Hepatic stellate cell (primary cell): ENCODE measurements at places on chromosomes 5 and 9.

GRCh38 chr5:120415985-120416384 is 48.1 kb upstream of the PRR16 start:
- DNase-seq = no peak

GRCh38 chr5:175206669-175207068 is 237.3 kb downstream of the DRD1 start:
- no peak for DNase-seq

GRCh38 chr5:135833961-135834638 is 363 bp upstream of the SLC25A48 start:
- DNase-seq = peak; percentile 59

- DNase-seq = no peak
Observed at GRCh38 chr9:105293408-105293807, 49.0 kb downstream of the SLC44A1 start.

GRCh38 chr5:81115261-81115660 is 117.9 kb upstream of the CKMT2 start:
- DNase-seq = no peak

DNA sequence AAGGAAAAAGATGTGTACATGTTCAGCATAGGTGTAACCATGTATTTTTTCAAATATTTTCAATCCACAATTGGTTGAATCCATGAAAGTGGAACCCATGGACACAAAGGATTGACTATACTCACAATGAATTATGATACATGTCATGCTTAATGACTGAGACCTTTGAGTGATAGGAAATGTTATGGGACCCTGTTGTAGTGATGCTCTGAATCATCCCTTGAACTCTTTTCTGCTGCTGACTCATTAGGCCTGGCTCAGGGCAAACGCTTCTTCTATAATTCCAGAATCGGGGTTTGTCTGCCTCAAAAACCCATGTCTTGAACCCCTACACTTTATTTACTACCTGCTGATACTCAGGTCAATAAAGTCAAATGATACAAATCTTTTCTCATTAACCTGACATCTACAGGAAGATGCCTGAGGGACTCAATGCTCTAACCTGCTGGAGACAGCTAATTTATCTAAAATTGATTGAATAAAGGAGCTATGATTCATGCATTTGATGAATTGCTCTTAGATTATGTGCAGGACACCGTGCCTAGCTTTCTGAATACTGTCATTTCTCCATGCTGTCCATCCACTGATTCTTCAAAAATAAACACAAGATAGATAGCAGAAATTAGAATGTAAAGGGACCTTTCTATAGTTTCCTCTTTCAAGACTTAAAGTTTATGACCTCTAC is 260.1 kb downstream of the PRELID2 start:
- DNase-seq = no peak

- no peak for DNase-seq
Observed at GRCh38 chr5:66993448-66993847, 203.2 kb downstream of the CD180 start.

- no peak for DNase-seq
Observed at GRCh38 chr9:131395157-131396098, 1.5 kb downstream of the PRRC2B start.

DNA sequence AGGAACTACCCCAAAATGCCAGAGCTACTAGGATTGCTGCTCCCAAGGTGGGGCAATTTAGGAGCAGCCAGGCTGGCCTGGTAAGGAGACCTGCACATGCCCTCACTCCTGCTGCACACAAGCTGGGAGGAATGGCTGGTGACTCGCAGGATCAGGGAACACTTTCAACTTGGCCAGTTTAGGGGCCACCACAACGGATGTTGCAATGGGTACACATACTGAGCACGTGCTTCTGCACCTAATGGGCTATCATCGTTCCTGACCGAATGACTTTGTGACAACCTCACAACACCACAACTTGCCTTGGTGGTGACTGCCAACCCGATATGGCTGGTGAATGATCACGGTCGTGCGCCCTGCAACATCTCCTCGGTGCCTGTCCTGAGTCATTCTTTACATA is 172.0 kb downstream of the ROR2 start:
- DNase-seq = no peak

- no peak for DNase-seq
Observed at GRCh38 chr5:122152266-122152900, 23.0 kb downstream of the ZNF474 start.

DNA sequence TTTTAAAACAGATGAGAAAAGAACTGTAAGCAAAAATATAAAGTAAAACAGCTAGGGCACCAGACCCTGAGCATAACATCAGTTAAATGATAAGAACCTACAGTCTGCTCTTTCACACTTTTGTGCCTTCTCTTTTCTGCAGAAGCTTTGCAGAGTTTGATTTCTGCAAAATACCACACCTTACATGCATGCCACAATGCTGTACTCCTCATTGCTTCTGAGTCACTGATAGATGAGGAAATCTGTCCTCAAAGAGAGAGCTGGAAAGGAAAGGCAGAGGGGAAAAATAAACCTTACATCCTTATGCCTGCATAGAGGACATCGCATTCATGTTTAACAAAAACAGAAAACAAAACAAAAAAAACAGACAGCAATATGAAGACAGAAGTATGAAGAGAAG is 142.9 kb downstream of the ATPSCKMT start:
- DNase-seq = peak; percentile 18

DNA sequence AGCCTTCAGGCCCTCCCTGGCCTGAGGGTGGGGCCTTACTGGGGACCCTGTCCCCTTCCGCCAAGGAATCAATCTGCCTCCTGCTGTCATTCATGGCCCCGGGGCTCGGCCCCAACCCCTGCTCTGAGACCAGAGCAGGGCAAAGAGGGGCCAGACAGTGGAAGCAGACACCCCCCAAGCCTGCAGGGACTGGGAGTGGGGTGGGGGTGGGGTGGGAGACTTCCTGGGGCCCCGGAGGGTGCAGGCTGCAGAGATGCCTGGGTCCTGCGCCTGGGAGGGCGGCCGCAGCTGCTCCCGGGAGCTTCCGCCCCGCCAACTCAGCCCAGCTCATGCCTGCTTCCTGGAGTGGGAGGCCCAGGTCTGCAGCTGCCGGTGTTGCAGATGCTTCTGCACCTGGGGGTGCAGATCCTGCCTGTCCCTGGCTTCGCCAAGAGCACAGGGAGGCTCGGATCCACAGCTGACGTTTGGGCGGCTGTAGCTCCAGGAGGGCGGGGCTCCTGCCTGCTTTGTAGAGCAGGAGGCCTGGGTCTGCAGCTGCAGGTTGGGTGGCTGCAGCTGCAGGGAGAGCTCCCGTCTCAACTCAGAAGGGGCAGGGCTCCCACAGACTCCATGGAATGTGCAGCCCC is 6.2 kb downstream of the KIF4B start:
- DNase-seq = no peak

DNA sequence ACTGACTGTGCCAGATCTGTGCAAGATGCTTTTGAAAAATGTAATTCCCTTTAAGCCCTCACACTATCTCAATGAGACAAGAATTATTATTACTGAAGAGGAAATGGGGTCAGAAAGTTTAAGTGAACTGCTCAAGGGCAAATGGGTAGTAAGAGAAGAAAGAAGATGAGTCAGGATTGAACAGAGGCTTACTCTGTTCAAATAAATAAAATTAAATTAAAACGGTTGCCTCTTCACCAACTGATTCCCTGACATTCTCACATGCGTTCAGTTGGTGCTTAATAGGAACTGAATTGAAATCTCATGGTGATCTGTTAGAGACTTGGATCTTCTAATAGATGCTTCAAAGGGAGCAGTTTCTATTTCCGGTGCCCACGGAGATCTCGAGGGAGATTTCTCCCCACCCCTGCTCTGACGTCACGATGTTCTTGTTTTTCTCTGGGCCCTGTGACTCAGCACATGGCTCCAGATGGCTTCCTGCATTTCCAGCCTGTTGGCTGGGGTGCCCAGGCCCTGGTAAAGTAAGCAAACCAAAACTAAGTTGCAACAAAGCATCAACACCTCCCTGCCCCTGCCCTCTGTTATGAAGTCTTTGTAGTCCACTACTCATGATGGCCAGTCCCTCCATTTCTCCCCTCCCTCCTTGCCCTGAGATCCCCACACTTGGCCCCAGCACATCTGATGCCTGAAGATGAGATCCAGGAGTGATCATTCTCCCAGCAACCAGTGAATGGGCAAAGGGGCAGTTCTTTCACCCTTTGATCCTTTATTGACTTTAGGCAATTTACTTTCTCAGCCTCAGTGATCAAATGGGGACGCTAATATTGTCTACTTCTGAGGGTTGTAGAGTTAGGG is 106.1 kb upstream of the CPEB4 start:
- DNase-seq = peak; percentile 76

- DNase-seq = no peak
Observed at GRCh38 chr9:19192202-19193028, 38.1 kb upstream of the DENND4C start.

DNA sequence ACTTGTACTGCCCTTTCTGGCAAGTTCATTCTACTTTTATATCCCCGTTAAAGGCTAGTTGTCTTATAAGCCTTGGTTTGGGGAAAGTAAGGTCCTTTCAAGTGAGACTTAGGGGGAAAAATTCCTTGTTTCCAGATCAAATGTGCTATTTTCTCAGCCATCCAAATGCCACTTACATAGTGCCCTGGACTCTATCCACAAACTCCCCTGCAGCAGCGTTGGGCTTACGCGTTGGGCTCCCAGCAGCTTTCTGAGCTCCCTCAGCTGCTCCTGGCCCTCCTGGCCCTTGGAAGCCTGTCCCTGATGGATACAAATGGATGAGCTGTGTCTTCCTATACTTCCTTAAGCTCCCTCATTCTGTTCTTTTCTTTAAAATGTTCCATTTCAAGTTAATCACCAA is 279.2 kb upstream of the PANK3 start:
- DNase-seq = no peak
